CD4-positive, alpha-beta T cell treated with Interleukin-4 for 4 hours (primary cell): ENCODE measurements at places on chromosomes 5 and 9.

- no peak for DNase-seq
Observed at GRCh38 chr5:36422952-36423351, 121.2 kb upstream of the RANBP3L start.

DNA sequence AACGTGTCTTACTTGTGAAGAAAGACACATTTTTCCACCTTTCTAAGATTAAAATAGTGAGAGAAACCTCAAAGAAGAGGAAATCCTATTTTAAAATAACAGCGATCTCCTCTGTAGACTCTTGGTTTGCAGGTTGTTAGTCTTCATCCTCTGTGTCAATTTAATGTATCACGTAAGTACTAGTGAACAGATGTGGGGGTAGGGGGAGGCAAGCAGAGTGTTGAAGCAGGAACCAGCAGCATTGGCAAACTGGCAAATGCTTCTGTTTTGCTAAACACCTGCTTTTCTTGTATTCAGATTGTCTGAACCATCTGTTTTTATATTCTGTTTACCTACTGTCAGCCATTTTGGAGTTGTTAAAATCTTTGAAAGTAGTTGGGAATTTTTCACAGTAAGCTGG lies 159.3 kb upstream of the TLX3 start:
- DNase-seq: no peak

DNA sequence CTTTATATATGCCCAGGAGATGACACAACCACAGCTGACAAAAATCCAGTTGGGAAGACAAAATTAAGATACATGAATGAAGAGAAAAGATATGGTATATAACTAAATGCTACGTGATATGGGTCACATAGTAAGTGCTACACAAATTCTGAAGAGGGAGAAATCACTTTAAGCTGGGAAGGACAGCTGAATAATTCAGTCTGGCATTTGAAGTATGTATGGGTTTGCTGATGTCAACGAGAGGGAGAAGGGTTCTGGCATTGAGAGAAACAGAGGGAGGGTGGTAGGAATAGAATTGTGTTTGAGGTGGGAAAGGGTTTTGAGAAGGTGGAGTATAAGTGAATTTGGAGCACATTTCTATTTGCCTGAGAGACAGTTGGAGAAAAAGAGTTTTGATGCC lies 6.7 kb upstream of the SLIT3 start:
- no peak for DNase-seq

DNA sequence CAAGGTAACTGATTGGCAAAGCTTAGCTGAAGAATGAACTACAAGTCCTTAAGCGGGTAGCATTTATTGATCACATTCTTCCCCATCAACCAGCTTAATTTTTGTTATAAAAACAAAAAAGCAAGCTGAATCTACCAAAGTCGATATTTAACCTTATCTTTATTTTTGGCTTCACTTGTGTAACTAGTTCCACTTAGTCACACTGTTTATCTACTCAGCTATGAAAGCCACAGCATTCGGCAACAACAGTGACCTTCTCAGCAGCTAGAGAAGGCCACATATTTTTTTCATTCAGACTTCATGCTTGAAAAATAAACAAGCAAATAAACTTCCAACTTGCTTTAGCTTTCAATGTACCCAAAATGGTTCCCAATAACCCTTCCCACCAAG lies 69.4 kb downstream of the KLHL3 start:
- DNase-seq: no peak

DNA sequence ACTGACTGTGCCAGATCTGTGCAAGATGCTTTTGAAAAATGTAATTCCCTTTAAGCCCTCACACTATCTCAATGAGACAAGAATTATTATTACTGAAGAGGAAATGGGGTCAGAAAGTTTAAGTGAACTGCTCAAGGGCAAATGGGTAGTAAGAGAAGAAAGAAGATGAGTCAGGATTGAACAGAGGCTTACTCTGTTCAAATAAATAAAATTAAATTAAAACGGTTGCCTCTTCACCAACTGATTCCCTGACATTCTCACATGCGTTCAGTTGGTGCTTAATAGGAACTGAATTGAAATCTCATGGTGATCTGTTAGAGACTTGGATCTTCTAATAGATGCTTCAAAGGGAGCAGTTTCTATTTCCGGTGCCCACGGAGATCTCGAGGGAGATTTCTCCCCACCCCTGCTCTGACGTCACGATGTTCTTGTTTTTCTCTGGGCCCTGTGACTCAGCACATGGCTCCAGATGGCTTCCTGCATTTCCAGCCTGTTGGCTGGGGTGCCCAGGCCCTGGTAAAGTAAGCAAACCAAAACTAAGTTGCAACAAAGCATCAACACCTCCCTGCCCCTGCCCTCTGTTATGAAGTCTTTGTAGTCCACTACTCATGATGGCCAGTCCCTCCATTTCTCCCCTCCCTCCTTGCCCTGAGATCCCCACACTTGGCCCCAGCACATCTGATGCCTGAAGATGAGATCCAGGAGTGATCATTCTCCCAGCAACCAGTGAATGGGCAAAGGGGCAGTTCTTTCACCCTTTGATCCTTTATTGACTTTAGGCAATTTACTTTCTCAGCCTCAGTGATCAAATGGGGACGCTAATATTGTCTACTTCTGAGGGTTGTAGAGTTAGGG lies 106.1 kb upstream of the CPEB4 start:
- DNase-seq: peak; percentile 71

DNA sequence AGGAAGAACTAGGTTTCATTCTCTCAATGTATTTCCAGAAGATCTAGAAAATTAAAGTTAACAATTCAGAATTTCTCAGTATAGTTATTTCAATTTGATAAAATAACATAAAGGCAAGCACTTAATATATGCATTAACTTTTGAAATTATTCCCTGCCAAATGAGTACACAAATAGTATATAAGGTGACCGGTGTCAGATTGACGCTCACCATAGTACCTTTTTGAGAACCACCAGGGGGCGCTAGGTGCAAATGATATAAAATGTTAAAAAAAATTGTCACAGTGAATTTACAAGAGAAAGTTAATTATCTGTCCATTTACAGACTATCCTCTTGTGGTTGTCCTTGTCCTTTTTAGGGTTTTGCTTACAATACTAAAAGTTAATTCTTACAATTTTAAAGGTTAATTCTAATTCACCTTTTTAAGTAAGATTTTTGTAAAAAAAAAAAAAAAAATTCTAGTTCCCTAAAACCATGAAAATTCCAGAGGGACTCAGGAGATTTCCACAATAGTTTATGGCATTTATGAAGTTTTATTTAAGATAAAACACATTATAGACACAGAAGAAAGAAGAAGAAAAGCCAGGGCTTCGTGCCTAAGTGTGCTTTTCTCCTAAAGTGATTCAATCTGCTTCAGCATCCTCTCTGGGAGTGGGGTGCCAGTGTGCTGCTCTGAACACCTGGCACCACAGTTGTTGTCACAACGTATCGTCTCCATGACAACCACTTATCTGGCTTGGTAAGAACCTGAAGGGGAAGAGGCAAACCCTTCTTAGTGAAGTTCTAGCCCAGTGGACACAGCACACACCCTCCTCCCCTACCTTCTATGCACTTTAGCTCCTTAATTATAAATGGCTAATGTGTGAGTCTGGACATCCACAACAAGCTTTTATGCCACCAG lies 1.7 kb downstream of the ADAMTS16 start:
- peak; percentile 51 for DNase-seq

- no peak for DNase-seq
Observed at GRCh38 chr5:98258939-98259338, 514.5 kb upstream of the RGMB start.

DNA sequence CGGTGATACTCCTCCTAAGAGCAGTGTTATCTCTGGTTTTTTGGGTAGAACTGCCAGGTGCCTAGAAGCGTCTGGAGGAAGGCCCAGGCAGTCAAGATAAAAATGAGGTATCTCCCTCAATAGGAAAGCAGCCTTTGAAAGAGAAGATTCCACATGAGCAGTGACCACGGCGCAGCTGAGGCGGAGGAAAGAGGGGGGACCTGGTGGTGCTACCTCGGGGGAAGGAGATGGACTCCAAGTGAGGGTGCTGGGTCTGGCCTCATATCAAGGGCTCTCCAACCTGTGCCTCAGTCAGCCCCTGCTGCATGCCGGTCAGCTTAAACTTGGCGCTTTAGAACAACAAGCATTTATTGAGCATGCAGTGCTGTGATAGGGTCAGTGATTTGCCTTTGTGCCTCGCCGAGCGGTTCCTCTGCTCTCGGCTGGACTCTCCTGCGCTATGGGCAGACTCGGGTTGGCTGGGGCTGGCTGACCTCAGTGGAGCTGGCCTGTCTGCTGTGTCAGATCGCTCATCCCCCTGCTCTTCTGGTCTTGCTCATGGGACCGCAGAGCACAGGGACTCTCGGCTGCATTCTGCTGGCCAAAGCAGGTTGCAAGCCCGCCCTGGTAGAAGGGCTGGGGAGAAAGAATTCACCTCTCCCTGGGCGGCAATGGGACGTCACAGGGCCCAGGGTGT lies 121.1 kb upstream of the IRX4 start:
- no peak for DNase-seq

GRCh38 chr9:70525519-70525918 lies 111.1 kb upstream of the KLF9 start:
- no peak for DNase-seq

DNA sequence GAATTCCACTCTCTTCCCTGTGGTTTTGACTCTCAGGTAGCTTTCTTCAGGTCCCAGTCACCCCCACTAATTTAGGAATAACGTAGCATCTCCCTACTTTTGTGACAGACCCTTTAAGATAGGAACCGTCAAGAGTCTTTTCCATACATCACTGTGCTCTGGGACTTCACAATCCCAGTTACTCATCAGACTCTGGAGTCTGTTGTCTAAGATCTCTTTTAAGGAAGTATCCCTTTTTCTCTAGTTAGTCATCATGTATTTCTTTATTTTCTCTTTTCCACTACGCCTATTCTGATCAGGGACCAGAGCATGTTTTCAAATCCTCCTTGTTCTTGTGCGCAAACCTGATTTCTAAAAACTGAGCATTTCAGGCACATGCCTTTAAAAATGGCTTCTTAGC lies 143.0 kb downstream of the GOLPH3 start:
- DNase-seq: no peak

DNA sequence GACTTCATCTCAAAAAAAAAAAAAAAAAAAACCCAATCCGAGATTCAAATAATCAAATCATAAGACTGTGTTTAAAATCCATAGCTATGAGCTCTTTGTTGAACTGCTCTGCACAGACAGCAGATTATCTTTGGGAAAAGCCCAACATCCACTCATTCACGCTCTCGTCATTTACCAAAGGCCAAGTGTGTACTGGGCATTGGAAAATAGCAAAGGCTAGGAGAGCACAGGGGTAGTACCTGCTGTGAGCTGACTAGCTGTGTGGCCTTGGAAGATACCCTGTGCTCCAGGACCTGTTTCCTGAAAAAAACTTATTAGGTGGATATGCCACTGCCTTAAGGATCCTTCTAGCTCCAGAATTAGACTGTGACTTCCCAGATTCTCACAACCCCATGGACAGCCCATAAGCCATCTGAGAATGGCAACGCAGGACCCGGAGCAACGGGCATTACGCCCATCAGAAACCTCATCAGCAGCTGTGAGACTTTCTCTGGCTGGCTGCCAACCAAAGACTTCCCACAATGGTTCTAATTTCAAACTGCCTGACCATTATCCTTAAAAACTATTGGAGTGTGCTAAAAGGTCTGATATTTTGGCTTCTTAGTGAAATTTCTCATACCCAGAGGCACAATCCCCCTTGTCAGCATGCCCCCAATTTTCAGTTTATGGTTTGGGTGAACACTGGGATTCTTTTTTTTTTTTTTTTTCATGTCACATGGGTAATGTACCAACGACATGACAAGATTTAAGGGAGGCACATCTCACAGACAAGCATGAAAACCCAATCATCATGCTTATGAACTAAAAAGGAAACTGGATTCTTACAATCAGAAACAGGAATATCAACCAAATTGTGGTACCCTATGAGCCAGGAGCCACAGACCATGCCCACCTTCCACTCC lies 16.8 kb downstream of the SERINC5 start:
- DNase-seq: no peak

- DNase-seq: no peak
Observed at GRCh38 chr5:135437796-135438560, 9.2 kb downstream of the DCANP1 start.

DNA sequence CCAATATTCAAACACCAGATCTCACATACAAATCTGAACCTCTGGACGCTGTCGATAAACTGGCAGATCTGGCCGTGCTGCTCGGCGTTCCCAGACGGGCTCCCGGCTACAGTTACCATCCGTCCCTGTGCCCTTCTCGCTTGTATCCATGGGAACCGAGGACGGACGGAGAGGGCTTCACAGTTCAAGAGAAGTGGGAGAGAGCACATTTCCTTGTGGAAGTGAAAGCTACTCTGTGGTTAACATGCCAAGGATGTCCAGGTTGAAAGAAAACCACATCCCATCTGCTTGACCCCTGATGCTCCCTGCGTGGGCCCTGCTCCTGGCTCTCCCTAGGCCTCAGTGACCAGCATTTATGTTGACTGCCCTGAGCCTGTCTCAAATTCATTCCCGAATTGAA lies 6.3 kb upstream of the DBN1 start:
- no peak for DNase-seq

- DNase-seq: no peak
Observed at GRCh38 chr5:128671943-128672342, 133.9 kb upstream of the FBN2 start.

DNA sequence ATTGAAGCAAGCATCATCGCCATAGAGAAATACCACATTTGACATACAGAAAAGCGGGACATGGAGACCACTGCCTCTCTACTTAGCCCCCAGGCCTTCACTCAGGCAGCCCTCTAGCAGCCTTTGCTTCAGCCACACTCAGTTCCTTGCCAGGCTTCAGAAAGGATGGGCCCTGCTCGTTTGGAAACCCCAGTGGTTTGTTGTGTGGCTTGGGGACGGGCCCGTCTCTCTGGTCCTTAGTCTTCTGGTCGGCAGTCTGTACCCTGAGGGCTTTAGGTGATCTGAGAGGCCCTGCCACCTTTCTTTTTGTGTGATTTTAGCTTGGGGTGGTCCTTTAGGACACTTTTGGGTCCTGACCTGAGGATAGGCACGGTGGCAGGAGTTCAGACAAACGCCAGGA lies 21.1 kb upstream of the ARSI start:
- no peak for DNase-seq

DNA sequence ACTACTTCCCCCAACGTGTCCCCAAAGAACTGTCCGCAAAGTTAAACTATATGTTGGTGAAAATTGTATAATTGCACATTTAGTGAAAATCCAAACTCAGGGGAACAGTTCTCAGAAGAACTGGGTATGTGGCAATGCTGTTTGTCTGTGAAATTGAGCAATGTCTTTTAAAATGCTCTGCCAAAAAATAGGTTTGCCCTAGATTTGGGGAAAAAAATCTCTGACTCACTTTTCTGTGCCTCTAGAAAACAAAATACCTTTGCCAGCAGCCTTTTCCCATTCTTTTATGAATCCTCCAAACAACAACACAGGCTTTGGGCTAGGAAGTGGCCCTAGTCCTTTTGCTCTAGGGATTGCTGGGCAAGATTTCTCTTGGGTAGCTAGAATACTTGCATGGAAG lies 37.4 kb upstream of the ZNF608 start:
- no peak for DNase-seq

- peak; percentile 76 for DNase-seq
Observed at GRCh38 chr9:32378496-32378895, 5.9 kb upstream of the ACO1 start.
